Activated B cell treated with CpG ODN at 0.5 μM for 24 hours (primary cell): ENCODE measurements at places on chromosomes 4 and X.

DNA sequence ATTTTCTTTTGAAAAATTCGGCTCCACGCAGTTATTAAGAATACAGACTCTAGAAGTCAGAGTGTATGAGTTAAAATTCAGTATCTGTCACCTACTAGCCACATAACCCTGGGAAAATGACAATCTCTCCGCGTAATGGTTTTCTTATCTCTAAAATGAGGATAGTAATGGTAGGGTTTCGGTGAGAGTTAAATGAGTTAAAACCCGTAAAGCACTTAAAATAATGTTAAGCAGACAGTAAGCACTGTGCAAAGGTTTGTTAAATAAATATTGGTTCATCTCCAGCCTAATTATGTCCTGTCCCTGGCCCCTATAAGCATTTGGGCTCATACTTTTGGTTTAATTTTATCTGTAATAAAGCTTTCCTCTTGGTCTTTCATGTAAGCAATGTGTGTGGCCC, 350.8 kb upstream of the GRIA3 start:
- no peak for DNase-seq

GRCh38 chr4:63817196-63817865, 591.9 kb downstream of the TECRL start:
- no peak for DNase-seq

- DNase-seq: no peak
These were observed 282.7 kb upstream of the TAPT1 start for GRCh38 chr4:16508968-16509367.

GRCh38 chrX:155959018-155959587, 38.4 kb upstream of the IL9R start:
- DNase-seq: no peak

GRCh38 chrX:135923353-135923752, 29.8 kb downstream of the SAGE1 start:
- DNase-seq: no peak

GRCh38 chr4:113878668-113879067, 100.8 kb downstream of the ARSJ start:
- DNase-seq: no peak

DNA sequence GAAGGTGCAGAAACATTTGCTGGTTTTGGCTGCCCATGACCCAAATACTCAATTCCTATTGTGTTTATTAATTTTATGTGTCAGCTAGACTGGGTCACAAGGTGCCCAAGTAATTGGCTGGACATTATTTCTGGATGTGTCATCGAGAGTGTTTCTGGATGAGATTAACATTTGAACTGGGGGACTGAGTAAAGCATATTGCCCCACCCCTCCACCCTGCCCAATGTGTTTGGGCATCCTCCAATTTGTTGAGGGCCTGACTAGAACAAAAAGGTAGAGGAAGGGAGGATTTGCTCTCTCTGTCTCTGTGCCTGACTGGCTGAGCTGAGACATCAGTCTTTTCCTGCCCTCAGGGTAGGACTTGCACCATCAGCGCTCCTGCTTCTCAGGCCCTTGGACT, 29.7 kb upstream of the LCORL start:
- DNase-seq: no peak

GRCh38 chr4:182741054-182741453, 176.1 kb downstream of the DCTD start:
- DNase-seq: no peak

DNA sequence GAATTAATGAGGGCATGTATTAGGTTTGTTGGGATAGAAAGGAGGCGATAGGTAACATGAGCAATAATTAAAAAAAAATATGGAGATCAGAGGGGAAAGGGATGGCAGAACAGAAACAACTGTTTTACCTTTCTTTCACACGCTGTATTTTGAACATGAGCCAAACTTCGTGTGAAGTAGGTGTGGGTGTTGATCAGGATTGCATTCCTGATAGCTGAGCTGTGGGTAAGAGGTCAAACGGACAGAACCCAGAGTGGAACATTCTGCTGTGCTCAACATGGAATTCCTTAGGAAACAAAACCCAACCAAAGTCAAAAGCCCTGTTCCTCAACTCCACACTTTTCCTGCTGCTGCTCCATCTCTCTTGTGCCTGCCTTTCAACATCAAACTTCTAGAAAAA, 162.5 kb upstream of the CASK start:
- DNase-seq: no peak
